ENCODE measurements at places on chromosomes 2 and 18.

- no peak for DNase-seq
These were observed 447 bp downstream of the TRAF3IP1 start for GRCh38 chr2:238320648-238321281.

- no peak for DNase-seq
These were observed 66.3 kb downstream of the SLC66A2 start for GRCh38 chr18:79884963-79885728.

DNA sequence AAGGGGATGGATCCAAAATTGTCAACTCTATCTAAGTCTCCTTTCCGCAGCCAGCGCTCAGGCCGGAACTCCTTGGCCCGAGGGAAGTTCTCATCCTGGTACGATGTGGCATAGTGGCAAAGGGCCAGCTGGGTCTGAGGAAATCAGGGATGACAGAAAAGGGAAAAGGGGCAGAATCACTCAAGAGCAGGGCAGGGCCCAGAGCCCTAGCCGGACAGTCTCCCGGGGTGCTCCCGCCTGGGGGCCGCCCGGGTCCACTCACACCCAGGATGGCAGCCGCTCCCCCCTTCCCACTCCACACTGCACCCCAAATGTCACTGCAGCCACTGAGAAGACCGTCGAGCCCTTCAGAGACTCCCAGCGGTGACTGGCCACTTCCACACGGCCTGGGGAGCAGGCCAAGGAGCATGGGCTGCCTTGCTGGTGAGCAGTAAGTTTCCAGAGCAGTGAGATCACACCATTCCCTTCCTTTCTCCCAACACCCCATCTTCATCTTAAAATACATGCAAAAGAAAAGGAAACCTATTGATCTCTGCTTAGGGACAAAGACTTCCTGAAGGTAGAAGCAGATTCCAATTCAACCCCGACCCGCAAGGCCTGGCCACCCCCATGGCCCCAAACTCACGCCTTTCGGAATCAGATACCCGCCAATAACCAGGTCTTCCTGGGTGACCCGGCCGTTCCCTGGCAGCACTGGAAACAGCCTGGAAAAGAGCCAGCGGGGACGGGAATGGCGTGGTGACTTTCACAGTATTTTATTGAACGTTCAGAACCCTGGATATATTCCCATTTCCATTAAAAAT is 26.7 kb downstream of the CYP27C1 start:
- DNase-seq, result peak; percentile 53

- no peak for DNase-seq
These were observed 364.1 kb downstream of the SS18 start for GRCh38 chr18:25726298-25726697.

GRCh38 chr2:98959810-98960507 is 23.9 kb upstream of the CRACDL start:
- DNase-seq, result no peak

GRCh38 chr2:143209570-143210445 is 80.6 kb downstream of the ARHGAP15 start:
- DNase-seq, result no peak

DNA sequence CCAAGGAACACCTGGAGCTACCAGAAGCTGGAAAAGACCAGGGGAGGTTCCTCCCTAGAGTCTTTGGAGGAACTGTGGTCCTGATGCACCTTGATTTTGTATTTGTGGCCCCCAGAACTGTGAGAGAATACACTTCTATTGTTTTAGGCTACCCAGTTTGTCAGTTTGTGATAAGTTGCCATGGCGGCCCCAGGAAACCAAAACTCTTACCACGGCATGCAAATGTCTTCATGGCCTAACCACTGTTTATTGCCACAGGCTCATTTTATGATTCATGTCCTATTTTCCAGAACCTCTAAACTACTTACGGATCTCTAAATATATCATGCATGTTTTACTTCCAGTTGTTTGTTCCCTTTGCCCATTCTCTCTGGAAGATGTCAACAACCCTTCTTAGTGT is 1250.7 kb upstream of the FAM98A start:
- DNase-seq, result no peak

DNA sequence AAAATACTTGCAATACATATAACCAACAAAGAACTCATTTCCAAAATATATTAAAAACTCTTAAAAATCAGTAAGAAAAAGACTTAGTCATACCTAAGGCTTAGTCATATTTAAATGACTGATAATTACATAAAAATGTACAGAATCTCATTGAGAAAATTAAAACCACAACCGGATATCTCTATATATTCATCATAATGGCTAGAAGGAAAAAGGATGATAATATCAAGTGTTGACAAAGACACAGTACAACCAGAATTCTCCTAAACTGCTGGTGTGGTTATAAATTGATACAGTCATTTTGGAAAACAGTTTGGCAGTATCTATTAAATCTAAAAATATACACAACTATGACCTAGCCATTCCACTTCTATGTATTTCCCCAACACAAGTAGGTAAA is 27.1 kb upstream of the IHH start:
- no peak for DNase-seq

DNA sequence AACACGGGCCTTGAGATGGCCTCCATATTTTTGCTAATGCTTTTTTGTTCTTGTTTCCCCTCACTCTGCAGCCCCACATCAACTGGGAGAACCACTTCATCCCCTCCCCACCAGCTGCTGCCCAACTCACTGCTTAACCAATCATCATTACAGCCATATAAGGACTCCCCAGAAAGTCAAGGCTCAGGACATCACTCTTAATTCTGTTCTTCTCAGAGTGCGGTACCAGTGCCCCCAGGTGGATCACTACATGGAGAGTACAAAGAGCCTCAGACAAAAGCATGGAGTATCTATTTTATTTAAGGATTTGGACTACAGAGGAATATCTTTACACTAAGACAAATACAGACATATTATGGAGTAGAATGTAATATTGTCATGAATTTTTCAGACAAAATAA is 340.6 kb downstream of the PAX3 start:
- no peak for DNase-seq

GRCh38 chr2:165645930-165646831 is 147.9 kb downstream of the GALNT3 start:
- no peak for DNase-seq

DNA sequence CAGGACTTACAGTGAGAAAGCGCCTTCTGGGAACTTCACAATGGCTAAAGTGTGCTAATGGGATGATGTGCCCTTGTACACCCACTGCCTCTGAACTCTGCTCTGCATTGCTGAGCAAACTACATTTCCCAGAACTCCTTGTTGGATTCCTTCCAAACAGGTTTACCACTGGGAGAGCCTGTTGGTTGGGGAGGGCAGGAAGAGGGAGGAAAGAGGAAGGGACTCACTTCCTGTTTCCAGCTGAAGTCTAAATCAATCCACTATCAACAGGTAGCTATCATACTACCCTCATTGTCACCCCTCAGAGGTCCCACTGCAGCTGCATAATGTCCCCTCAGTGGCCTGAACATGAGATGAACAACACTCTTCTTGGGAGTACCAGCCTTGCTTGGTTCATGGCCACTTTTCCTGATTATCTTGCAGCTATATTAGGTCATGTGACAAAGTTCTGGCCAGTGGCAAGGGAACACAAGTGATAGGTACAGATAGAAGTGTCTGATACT is 109.7 kb downstream of the MSH2 start:
- DNase-seq, result no peak

DNA sequence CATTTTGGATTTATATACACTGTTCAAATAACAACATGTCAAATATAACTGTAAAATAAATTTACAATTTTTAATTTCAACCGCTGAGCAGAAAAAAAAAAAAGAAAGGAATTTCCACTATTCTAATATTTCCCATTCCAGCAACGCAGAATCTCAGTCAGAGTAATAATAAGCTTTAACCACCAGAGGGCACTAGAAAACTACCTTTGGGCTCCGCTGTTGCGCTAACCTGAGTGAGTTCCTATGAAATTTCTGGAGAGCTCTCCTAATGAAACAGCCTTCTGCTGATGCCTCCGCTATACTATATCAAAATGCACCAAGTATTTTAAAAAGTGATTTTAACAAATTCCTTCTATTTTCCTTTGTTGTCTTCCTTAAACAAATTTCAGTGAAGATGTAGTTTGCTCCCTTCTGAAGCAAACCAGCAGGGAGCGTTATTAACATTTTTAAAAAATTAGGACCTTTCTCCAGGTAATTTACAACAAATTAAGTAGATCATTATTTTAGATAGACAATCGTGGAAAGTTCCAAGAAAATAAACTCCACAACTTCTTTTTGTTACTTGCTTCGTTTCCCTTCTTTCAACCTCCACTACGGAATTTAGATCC is 23.0 kb downstream of the ERMN start:
- DNase-seq, result no peak

DNA sequence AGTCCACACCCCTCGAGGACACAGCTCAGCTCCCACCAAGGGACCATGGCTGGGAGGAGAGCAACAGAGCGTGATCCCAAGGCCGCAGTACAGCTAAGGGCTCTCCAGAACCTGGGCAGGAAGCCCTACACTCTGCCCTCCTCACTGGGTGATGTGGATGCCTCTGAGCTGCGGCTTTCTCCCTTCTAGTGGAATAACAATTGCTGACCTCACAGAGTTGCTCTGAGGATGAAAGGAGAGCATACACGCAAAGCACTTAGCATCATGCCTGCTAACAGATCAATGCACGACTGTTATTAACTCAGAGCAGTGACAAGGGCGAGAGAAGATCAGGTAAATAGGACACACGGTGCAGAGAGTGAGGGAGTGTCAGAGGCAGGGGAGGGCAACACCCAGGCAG is 74.2 kb downstream of the ZFP36L2 start:
- DNase-seq, result no peak

- no peak for DNase-seq
These were observed 100.1 kb upstream of the RNF152 start for GRCh38 chr18:61992923-61993322.

GRCh38 chr2:29946505-29946904 is 25.1 kb upstream of the ALK start:
- DNase-seq, result no peak

- DNase-seq, result peak; percentile 88
These were observed 97.8 kb downstream of the B3GNT2 start for GRCh38 chr2:62293490-62294271.

- DNase-seq, result no peak
These were observed 37.4 kb upstream of the RAPGEF4 start for GRCh38 chr2:172698041-172698863.

GRCh38 chr2:62550461-62550860 is 44.5 kb upstream of the TMEM17 start:
- no peak for DNase-seq

- peak; percentile 27 for DNase-seq
These were observed 463.1 kb upstream of the HS6ST1 start for GRCh38 chr2:128781585-128782385.

- peak; percentile 21 for DNase-seq
These were observed 122.9 kb downstream of the EPB41L3 start for GRCh38 chr18:5420906-5421305.

DNA sequence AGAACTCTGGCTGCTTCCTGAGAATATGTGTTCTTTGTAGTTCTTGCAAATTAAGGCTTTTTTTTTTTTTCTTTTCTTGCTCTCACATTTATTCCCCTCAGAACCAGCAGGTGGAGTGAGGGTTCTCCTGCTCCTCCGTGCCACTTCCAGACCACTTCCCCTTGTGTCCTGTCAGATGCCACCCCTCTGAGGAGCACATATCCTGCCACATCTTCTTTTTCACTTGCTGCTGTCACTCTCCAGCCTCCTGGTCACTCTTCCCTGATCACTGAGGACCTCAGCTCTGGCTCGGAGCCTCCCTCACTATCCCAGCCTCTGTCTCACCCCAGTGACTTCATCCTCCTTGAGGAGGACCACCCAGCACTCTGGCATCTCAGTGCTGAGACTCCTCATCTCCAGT is 100.5 kb downstream of the TACR1 start:
- no peak for DNase-seq

GRCh38 chr2:174611006-174611405 is 13.4 kb upstream of the WIPF1 start:
- no peak for DNase-seq

GRCh38 chr2:120344976-120345581 is 857 bp upstream of the INHBB start:
- DNase-seq, result no peak

GRCh38 chr18:79211844-79212243 is 142.7 kb downstream of the ATP9B start:
- no peak for DNase-seq

- DNase-seq, result no peak
These were observed 1241.1 kb upstream of the LRRTM1 start for GRCh38 chr2:81545626-81546025.

DNA sequence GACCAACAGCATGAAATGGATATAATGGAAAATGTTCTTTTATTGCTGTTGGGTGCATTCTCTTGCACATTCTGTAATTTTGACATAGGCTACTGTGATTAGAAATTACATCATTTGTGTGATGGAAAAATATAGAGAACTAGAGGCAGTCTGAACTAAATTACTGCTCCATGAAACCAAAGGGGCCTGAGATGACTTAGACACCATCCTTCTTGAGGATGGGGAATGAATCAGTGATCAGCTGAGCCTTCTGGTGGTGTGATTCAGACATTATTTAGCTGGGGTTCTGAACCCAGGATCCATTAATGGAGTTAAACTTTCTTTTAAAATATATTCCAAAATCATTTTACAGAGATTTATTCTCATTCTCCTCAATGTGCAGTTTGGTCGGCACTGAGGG is 135.8 kb downstream of the LDLRAD4 start:
- no peak for DNase-seq

DNA sequence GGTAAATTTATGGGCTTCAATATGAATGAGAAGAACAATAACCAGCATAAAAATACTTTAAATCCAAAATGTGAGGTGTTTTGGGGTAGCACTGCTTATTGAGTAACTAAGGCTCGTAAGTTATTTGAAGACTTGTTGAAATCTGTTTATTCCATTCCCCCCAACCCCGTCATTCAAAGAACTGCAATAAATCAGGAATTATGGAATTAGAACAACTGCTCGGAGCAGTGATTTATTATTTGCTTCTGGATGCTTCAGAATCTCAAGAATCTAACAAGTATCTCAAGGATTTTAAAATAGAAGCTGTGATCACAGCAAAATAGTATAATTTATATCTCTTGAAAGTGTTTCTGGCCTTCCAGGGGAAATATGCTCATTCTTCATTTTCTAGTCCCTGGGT is 86.8 kb downstream of the EML6 start:
- DNase-seq, result no peak

DNA sequence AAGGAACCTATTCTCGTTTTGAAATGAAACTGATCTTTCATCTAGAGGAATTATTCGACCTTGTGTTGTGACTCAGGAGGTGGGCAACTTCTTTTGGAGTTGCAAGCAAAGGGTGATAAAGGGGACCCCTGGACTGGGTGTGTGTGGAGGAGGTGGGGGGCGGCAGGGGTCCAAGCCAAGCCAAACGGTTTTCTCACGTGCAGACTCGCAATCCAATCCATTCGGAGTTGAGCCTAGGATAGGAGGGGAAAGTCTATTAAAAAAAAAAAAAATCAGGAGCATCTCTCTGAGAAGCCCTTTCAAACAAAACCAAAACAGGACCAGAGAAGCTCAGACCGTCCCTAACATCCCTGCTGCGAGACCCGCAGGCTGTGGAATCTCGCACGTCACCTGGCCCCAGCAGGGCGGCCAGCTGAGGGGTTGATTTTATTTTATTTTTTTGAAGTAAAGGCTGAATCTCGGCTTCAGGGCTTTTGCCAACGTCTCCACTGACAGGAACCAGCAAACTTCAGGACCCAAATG is 3.7 kb upstream of the ZEB2 start:
- DNase-seq, result no peak
